ENCODE measurements at places on chromosomes 16 and 17.

GRCh38 chr17:13598353-13599167 is 3.2 kb downstream of the HS3ST3A1 start:
- no peak for DNase-seq

GRCh38 chr17:68461122-68461539 is 3.8 kb upstream of the WIPI1 start:
- DNase-seq = no peak

- no peak for DNase-seq
Measured at GRCh38 chr16:80803339-80804055, 901 bp downstream of the CDYL2 start.

DNA sequence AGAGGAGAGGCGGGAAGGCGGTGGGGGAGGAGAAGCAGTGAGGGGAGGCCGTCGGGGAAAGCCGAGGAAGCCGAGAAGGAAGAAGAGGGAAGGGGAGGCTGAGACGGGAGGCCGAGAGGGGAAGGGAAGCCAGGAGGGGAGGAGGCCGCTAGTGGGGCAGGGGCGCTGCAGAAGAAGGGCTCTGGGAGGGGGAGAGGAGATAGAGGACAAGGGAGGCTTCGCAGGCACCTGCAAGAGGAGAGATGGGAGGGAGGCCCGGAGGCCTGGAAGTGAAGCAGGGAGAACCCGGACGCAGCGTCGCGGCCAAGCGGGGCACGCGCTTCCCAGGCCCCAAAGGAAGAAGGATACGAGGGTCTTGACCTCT is 2.3 kb downstream of the C17orf58 start:
- DNase-seq = peak; percentile 55

- no peak for DNase-seq
Measured at GRCh38 chr17:46063241-46063640, 64.2 kb downstream of the STH start.

GRCh38 chr17:77118251-77118928 is 22.4 kb upstream of the SEC14L1 start:
- no peak for DNase-seq

DNA sequence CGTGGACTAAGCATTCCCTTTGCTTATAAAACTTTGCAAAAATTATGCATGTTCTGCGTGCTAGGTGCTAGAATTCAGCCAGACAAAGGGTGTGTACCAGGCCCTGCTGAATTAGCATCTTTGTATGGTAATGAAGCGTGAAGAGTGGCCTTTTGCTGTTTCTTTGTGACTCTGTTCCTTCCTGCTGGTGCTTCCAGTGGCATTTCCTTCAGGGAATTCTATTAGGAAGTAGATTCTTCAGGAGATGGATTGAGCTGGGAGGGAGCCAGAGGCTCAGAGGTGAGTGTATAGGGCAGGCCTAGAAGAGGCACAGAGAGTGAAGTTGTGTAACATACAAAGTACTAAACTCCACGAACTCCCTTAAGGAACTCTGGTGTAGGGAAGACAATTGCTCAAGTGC is 73.9 kb upstream of the ASIC2 start:
- no peak for DNase-seq

DNA sequence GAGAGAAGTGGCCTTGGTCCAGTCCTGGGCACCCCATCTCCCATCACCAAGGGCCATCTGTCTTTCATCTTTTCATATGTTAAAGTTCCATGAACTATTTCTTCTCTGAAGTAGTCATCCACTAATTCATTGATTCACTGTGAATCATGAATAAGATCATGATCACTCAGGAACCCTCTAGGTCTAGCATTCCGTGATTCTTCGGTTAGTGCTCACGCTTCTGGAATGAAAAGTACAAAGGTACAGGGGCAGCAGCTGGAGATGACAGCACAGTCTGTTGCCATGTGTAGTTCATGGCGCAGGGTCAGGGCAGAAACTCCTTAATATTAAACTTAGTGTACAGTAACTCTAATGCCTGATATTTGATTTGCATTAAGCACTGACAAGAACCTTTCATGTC is 127.1 kb downstream of the CDH13 start:
- no peak for DNase-seq

- DNase-seq = no peak
Measured at GRCh38 chr17:32869345-32870026, 7.4 kb downstream of the MYO1D start.
